ENCODE measurements at places on chromosomes 5 and 9. TPM values are rescaled to one million over a fixed set of nuclear protein-coding genes. Genes with fewer than 3 reads are reported as not detected.

GRCh38 chr5:103883143-103883542 lies 320.6 kb upstream of the NUDT12 start:
- H3K36me3 ChIP-seq, result no peaks in the 10 kb centered on the region
- H3K4me1 ChIP-seq, result no peaks in the 10 kb centered on the region
- no peak overlapping the region for H3K27ac ChIP-seq
- H3K27me3 ChIP-seq, result no peaks in the 10 kb centered on the region
- DNase-seq, result no peak

- peak overlapping the region; percentile 46 for H3K27ac ChIP-seq
- DNase-seq, result no peak
- peak overlapping the region; percentile 53 for H3K4me3 ChIP-seq
- peaks cover 47% of the 10 kb centered on the region for H3K4me1 ChIP-seq
- no peaks in the 10 kb centered on the region for H3K36me3 ChIP-seq
These were observed 5.6 kb upstream of the IL3 start for GRCh38 chr5:132054697-132055440.

DNA sequence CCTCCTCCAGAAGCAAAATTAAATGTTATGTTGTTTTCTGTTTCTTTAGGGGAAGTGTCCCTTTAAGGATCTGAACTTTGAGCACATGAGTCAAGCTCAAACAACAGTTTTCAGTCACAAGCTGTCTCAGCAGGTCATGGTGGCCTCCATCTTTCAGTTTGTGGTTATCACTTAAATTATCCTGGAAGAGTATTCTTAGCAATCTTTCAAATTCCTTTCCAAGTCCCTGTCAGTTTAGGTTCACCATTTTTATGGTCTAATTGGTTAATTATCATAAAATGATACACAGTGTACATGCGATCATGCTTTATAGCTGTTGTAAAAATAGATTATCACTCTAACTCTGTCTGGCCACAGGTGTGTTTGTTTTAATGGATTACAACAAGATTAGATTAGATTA lies 43.1 kb upstream of the SELENOP start:
- no peaks in the 10 kb centered on the region for H3K36me3 ChIP-seq
- no peak overlapping the region for H3K4me3 ChIP-seq
- no peak for DNase-seq
- H3K4me1 ChIP-seq, result no peaks in the 10 kb centered on the region
- no peak overlapping the region for H3K27ac ChIP-seq

DNA sequence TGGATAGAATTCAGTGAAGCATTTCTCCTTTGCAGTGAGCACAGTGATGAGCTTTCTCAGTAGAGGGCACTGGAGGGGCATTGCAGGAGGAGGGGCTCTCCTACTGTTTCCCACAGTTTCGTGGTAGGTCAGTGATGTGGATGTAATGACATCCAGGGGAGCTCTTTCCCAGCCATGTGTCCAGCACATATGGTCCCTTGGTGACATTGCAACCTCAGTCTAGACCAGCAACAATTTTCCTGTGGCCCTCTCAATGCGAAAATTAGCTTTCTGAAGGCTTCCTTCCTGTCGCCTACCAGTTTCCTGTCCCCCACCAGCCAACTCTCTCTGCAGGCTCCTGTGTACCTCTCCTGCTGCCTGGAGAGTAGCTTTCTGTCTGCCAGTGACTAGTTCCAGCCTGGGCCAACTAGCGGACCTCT lies 6.9 kb upstream of the PDCL start:
- peak overlapping the region; percentile 93 for H3K27ac ChIP-seq
- H3K4me3 ChIP-seq, result peak overlapping the region; percentile 74
- DNase-seq, result peak; percentile 50
- H3K4me1 ChIP-seq, result peaks cover 22% of the 10 kb centered on the region
- H3K27me3 ChIP-seq, result no peaks in the 10 kb centered on the region

DNA sequence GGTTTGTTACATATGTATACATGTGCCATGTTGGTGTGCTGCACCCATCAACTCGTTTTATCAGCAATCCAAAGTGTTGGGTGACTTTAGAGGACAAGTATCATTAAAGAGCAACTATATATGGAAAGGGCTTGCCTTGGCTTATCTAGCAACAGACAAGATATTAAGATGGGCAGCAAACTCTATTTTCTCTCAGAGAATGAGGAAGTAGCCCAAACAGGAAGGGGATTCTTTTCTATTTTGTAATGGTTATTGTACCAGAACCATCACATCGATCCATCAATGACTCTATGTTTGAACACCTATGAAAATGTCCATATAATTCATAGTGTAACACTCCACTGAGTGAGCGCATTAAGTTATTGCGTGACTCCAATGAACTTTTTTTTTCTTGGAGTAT lies 260.1 kb upstream of the SLC24A2 start:
- DNase-seq, result no peak
- H3K27ac ChIP-seq, result no peak overlapping the region
- no peaks in the 10 kb centered on the region for H3K27me3 ChIP-seq
- H3K4me1 ChIP-seq, result peaks cover 27% of the 10 kb centered on the region
- H3K4me3 ChIP-seq, result no peak overlapping the region
- H3K36me3 ChIP-seq, result peaks cover 25% of the 10 kb centered on the region

DNA sequence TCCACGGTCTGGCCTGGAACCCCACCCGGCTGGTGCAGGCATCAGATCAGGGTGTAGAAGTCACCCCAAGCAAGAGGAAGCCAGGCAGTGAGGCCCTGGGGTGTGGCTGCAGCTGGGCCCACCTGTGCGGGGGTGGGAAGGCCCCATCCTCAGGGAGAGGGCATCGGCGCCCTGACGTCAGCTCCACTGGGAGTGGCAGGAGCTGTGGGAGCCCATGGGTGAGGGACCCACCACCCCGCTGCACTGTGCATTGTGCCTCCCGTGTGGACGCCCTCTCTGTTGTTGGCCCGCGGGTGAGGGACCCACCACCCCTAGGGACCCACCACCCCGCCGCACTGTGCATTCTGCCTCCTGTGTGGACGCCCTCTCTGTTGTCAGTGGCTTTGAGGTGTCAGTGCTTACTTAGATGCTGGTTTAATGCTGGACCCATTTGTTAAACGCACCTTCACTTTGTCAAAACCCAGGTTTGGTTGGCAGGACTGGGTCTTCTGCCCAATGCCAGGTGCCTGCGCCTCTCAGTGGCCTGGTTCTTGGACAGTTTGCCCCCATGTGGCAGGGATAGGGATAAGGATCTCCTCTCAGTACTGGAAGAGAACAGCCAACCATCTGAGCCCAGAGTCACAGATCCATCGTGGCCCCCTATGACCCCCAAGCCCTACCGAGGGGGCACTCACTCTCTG lies 6.9 kb upstream of the EXOC3 start:
- H3K4me3 ChIP-seq, result no peak overlapping the region
- no peaks in the 10 kb centered on the region for H3K27me3 ChIP-seq
- peaks cover 7% of the 10 kb centered on the region for H3K36me3 ChIP-seq
- peaks cover 14% of the 10 kb centered on the region for H3K4me1 ChIP-seq

- H3K27me3 ChIP-seq, result peaks cover 1% of the 10 kb centered on the region
- H3K4me3 ChIP-seq, result peak overlapping the region; percentile 44
- peak overlapping the region; percentile 13 for H3K27ac ChIP-seq
- H3K36me3 ChIP-seq, result no peaks in the 10 kb centered on the region
- peaks cover 21% of the 10 kb centered on the region for H3K4me1 ChIP-seq
- DNase-seq, result no peak
These were observed 257.5 kb upstream of the PANK3 start for GRCh38 chr5:168836603-168837231.

DNA sequence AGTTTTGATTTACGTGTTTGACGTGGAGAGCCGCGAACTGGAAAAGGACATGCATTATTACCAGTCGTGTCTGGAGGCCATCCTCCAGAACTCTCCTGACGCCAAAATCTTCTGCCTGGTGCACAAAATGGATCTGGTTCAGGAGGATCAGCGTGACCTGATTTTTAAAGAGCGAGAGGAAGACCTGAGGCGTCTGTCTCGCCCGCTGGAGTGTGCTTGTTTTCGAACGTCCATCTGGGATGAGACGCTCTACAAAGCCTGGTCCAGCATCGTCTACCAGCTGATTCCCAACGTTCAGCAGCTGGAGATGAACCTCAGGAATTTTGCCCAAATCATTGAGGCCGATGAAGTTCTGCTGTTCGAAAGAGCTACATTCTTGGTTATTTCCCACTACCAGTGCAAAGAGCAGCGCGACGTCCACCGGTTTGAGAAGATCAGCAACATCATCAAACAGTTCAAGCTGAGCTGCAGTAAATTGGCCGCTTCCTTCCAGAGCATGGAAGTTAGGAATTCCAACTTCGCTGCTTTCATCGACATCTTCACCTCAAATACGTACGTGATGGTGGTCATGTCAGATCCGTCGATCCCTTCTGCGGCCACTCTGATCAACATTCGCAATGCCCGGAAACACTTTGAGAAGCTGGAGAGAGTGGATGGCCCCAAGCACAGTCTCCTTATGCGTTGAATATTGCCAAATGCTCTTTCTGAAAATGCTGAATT lies 850 bp downstream of the RRAGA start:
- H3K27me3 ChIP-seq, result no peaks in the 10 kb centered on the region
- H3K4me3 ChIP-seq, result peak overlapping the region; percentile 82
- DNase-seq, result no peak
- H3K27ac ChIP-seq, result peak overlapping the region; percentile 99

GRCh38 chr5:149732324-149733128 lies 2.4 kb downstream of the PPARGC1B start:
- H3K4me3 ChIP-seq, result peak overlapping the region; percentile 89
- H3K4me1 ChIP-seq, result peaks cover 15% of the 10 kb centered on the region
- peak overlapping the region; percentile 84 for H3K27ac ChIP-seq
- no peaks in the 10 kb centered on the region for H3K36me3 ChIP-seq
- H3K27me3 ChIP-seq, result no peaks in the 10 kb centered on the region

MELK gene
- 47.2 TPM for total RNA-seq

CCDC183 gene
- 1.7 TPM for total RNA-seq
